Stimulated activated naive CD8-positive, alpha-beta T cell treated with anti-CD3 and anti-CD28 coated beads, Interleukin-15, amount 100 ng/mL, for 72 hours (primary cell): ENCODE measurements at places on chromosomes 1 and 21.
A peak's percentile ranks its signal among the peaks of the same experiment; 100 is the strongest.

DNA sequence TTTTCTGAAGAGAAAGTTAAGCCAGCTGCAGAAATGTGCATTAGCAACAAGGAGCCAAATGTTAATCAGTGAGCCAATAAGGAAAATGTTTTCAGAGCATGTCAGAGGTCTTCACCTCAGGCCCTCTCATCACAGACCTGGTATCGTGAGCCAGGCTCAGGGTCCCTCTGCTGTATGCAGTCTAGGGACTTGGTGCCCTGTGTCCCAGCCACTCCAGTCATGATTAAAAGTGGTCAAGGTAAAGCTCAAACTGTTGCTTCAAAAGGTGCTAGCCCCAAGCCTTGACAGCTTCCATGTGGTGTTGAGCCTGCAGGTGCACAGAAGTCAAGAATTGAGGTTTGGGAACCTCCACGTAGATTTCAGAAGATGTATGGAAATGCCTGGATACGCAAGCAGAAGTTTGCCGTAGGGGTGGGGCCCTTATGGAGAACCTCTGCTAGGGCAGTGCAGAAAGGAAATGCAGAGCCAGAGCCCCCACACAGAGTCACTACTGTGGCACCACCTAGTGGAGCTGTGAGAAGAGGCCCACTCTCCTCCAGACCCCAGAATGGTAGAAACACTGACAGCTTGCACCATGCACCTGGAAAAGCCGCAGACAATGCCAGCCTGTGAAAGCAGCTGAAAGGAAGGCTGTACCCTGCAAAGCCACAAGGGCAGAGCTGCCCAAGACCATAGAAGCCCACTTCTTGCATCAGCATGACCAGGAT is 1128.7 kb downstream of the AMY1C start:
- no peak for DNase-seq

DNA sequence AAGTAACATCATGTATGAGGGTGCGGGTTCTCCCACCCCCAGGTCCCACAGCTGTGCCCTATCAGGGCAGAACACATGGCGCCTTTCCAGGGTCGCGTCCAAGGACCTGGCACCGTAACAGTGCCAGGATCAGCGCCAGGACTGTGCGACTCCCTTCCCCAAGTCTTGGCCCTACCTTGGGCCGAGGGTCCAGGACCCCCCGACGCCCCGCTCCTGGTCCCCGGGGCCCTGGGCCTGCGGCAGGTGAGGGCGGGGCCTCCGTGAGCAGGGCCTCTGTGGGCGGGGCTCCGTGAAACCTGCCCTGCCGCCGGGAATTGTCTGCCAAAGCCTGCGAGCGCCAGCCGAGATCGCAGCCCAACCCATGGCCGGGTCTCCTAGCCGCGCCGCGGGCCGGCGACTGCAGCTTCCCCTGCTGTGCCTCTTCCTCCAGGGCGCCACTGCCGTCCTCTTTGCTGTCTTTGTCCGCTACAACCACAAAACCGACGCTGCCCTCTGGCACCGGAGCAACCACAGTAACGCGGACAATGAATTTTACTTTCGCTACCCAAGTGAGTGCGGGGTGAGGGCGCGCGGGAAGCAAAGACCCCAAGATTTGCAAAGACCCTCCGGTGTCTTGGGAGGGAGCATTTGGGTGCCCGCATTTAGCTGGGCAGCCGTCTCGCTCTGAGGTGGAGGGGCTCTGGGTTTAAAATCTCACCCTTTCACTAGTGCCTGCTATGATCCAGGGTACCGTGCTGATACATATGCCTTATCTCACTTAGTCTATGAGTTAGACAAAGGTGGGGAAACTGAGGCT is at the start of gene RHBG:
TSS of gene RHBG (plus strand) at position 323 of the 796 bp plus-strand sequence. CDS start at position 362, 39 bp downstream.
- DNase-seq, result no peak

DNA sequence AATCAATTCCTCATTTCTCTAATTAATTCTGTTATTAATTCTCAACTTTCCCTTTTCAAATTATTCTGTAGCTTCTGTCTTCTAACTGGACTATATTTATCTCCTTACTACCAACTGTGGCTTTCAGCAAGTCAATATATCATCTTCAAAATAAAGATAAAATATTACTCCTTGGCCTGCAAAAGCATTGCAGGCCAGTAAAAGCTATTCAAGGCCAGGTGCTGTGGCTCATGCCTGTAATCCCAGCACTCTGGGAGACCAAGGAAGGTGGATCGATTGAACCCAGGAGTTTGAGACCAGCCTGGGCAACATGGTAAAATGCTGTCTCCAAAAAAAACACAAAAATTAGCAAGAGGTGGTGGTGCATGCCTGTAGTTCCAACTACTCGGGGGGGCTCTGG is 27.9 kb downstream of the USP48 start:
- no peak for DNase-seq

- no peak for DNase-seq
Measured at GRCh38 chr1:236154671-236155398, 12.5 kb downstream of the GPR137B start.

DNA sequence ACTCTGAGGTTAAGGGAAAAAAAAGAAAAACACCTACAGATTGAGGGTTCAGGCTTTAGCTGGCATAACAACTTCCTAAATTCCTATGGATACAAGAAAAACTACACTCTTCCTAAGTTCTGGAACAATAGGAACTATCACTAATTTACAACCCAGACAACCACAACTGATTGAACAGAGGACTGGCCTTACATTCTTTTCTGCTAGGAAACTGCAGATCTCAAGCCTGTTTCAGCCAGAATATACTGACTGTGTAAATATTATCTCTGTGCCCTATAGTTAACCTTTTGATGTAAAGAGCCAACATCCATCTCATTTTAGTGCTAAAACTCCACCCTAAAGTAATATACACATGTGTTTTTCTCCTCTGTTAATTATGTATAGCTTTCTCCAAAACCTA is 1186.5 kb upstream of the TMPRSS15 start:
- DNase-seq, result no peak

DNA sequence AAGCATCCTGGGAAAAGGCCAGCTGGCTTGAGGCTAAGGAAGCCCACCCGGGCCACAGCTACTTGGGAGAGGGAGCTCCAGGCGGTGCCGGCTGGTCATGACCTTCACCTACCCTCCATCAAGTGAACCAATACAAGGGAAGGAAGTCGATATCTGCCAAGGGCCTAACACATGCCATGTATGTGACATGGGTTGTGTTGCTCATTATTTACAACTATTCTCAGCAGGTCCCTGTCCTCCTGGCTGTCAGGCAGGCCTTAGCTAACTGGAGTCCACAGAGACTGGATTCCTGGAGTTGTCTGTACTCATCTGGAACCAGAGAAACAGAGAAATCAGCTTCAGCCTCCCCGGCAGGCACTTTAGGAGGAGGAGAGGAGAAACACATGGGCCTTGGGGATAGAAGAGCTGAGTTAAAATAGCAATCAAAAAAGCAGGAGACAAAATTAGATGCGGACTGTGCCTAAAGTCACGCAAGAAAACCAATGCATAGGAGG is 15.7 kb downstream of the TCEA3 start:
- no peak for DNase-seq

GRCh38 chr1:48222501-48223242 is at the start of gene SLC5A9:
Gene SLC5A9 (plus strand): TSS chr1:48222716. CDS start chr1:48222737, 21 bp downstream.
- DNase-seq, result no peak

GRCh38 chr1:228287541-228288425 is 79.9 kb downstream of the OBSCN start:
- no peak for DNase-seq

DNA sequence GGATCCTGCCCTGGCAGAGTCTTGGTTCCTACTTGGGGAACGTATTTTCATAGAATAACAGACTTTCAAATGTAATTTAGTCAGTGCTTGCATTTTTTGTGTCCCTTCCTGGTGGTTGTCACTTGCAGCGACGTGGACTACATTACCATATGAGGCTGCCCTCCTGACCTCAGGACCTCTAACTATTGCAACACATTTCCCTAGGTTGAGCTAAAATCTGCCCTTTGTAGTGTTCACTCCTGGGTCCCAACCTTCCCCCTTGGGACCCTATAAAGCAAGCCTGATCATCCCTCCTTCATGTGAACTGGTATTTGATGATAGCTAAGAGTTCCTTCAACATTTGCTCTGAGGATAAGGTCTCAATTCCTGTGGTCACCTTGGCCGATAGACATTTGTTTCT is 95.6 kb upstream of the CACNA1E start:
- no peak for DNase-seq

DNA sequence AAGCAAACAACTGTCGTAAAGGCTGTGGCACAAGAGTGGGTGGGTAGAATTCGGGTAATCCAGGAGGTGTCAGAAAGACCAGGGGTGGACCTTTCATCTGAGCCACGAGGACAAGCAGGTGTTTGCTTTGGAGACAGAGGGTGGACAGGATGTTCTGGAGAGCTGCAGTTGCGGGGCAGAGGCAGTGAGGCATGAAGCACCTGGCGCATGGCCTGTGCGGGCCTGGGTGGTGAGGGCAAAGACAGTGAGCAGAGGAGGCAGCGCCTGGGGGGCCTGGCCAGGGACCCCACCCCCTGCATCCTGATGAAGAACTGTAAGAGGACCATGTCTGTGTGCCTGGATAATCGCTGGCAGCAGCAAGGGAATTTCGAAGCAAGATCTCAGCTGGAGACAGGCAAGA is 24.9 kb downstream of the KIF26B start:
- DNase-seq, result no peak

- DNase-seq, result no peak
Measured at GRCh38 chr1:3943806-3944577, 43.9 kb upstream of the C1orf174 start.

- DNase-seq, result peak; percentile 80
Measured at GRCh38 chr21:14215971-14216641, at the start of gene RBM11. Gene RBM11 (plus strand): TSS chr21:14216157. CDS start chr21:14216187, 30 bp downstream.

- DNase-seq, result no peak
Measured at GRCh38 chr1:20587661-20588053, 1.2 kb upstream of the CDA start.

- DNase-seq, result no peak
Measured at GRCh38 chr1:67524143-67525052, 94.2 kb upstream of the SERBP1 start.

DNA sequence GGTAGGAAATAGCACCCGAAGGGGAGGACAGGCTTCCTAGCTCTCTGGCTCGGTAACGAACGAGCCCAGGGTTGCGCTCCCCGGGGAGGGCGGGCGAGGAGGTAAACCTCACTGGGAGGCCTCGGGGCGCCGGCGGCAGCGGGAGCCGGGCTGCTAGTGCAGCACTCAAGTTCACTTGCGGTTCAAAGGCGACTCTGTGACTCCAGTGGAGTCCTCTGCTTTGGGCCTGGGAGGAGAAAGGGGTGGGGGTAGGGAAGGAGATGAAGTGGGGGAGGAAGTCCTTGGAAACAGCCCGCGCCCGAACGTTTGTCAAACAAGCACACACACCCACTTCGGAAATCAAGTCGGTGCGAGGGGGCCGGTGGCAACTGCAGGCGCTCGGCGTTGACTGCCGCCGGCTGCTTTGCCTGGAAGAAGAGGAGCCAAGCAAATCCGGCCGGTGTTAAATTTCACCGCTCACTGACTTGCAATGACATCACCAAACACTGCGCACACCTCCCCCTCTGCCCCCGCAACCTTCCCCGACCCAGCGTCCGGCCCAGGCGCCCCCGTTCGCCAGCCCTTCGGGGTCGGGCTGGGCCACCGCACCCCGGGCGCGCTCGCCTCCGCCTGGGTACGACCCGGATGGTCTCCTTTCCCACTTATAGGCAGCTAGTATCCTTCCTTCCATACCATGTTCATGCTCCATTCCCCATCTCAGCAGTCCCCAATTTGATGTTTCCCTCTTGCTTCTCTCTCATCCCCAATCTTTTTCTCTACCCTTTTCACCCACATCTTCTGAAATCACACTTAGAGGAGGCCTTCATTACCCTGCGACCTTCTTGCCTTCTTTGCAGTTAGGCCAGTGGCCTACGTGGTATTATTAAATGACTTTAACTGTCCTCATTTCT is at the start of gene COL24A1:
TSS of gene COL24A1 (minus strand) at position 207 of the 890 bp plus-strand sequence. CDS start 376 bp downstream, outside the sequence.
- DNase-seq, result peak; percentile 1

DNA sequence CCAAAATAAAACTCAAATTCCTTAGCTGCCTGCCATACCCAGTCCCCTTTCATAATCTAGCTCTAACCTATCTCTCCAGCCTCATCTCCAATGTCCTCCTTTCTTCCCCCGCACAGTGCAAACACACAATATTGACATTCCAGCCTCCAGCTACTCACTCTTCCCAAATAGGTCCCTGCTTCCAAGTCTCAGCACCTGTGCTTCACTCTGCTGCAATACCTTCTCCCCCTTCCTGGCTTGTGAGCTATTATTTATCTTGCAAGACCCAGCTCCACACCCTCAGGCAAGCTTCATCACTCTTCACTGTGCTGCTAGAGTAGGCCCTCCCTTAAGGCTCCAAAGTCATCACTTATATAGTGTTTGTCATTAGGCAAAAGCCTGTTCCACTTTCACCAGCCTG is 9.7 kb downstream of the PLPP3 start:
- DNase-seq, result no peak

- DNase-seq, result no peak
Measured at GRCh38 chr1:3785456-3786157, 10.7 kb downstream of the LRRC47 start.
